Dorsolateral prefrontal cortex (tissue), 122 donors: ENCODE measurements at places on chromosomes 12 and 14. TPM values are rescaled to one million over a fixed set of nuclear protein-coding genes. Genes with fewer than 3 reads are reported as not detected.
A peak's percentile ranks its signal among the peaks of the same experiment; 100 is the strongest.

LHX5 gene
- not detected for total RNA-seq

DDN gene
- total RNA-seq: 238 TPM

FBXO33 gene
- total RNA-seq: 29.9 TPM

DNA sequence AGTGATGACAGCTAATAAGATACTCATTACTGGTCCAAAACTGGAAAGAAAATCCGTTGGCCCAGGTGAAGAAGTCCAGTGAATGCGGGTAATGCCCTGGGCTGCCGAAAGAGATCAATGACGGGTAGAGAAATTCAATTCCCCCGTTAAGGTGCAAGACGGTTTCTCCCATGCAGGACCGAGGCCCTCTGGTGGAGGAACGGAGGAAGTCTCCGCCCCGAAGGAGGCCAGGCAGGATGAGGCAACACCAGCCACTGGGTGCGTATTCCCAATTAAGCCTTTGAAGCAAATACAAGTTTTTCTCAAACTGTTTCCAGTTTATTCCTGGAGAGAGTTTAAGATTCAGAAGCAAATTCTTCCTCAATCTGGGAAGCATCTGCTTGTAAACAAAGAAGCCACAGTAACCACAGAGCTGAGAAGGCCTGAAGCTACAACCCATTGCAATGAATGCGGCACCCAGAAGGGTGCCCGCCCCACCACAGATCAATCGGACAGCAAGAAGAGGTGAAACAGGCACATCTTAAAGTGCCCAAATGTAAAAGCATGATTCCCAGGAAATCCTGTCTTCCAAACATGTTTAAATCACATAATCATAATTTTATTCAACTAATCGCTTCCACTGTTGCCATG, 118.5 kb downstream of the TTC7B start:
- peak; percentile 88 for DNase-seq

- DNase-seq: no peak
These were observed 42.9 kb downstream of the INSM2 start for GRCh38 chr14:35576856-35577255.

- DNase-seq: no peak
These were observed 112.6 kb downstream of the BRMS1L start for GRCh38 chr14:35938770-35939169.

- no peak for DNase-seq
These were observed 30.0 kb upstream of the GRIP1 start for GRCh38 chr12:66708704-66709456.

- DNase-seq: no peak
These were observed 33.6 kb upstream of the SLC5A8 start for GRCh38 chr12:101243616-101244015.
